ENCODE measurements at places on chromosomes 2 and 18.

DNA sequence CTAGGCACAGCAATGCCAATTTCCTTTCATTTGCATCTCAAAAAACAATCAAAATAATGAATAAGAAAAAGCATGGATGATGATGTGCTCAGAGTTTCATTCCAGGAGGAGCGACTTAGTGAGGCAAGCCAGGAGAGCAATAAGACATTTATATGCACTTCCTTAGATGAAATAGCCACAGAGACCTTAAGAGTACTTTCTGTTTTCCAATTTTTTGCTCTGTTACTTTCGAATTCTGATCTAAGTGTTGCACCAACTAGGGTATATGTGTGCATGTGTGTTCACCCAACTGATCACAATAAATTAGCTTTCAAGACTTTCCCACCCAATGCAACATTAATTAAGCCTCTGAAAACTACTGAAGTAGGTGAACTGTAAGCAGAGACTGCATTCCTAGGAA, 709 bp downstream of the RAB27B start:
- no peak for DNase-seq

DNA sequence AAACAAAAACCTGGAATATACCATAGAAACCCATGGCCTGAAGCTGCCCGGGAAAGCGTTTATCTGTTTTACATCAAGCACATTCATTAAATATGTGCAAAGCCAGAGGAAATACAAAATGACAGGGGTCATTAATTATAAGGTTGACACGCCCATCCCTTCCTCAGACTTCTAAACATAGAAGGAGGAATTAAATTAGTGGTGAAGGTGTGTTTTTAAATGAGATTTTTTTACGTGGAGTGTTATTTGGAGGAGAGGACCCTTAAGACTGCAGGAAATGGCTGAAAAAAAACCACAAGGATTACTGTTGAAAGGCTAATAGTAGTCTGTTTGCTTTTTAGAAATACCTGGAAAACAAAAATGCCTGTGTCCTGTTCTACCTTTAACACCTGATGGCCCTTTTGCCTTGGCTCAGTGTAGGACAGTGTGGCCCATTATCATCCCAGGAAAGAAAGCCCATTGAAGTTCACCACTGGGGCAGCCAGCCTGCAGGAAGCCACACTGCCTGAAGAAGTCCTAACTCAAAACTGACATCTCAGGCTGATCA, 123.2 kb downstream of the EPHA4 start:
- no peak for DNase-seq

DNA sequence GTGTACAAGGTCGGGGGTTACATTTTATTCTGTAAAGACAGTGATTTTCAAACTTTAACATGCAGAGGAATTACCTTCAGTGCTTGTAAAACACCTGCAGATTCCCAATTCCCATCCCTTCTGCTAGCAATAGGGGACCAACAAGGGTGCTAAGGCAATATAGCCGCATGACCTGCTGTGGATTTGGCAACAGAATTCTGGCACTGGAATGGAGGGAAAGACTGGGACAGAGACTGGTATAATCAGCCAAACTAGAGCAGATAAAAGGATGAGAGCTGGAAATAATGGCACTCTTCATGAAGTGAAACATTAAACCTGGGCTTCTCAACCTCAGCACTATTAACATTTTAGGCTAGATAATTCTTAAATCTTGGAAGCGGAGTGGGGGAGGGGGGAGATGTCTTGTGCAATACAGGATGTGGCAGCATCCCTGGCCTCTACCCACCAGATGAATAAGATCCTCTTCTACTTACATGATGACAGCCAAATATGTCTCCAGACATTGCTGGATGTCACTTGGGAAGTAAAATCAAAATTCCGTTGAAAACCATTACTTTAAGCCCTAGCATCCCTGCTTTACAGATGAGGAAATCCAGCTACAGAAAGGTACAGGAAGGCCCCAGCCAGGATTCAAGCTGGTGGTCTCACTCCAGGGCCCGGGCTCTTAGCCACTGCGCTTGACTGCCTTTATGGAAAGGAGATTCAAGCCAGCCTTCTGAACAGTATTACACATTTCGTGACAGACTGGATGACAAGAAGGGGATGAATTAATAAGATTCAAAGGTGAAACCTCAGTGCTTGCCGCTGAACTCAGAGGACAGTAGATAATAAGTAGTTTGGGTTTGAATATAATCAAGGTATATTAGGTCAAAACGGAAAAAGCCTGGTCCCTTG, 1.7 kb downstream of the EVA1A start:
- no peak for DNase-seq

DNA sequence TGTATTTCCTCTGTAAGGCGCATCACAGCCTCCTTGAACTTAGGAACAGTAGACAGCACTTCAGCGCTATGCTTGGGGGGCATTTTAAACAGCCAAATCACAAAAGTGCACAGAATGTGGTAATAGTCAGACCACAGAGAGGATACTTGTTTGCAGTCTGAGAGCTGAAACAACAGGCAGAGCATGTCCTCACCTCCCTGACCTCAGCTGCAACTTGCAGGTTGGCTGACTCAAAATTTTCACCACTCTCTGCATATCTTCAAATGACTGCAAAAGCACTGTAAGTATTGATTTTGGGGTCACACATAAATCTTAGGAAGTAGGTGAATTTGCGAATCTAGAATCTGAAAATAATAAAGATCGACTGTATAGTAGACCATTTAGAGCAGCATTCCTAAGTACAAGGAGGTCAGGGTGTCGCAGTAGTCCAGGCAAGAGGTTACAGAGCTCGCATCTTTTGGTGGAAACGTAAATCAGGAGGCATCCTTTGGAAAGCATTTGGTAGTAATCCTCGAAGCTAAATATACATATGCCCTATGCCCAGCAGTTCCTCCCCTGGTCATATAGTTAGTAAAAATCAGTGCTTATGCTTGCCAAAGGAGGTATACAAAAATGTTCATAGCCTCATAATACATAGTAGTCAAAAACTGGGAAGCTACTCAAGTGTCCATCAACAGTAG, 108.2 kb upstream of the MYCN start:
- DNase-seq = no peak

DNA sequence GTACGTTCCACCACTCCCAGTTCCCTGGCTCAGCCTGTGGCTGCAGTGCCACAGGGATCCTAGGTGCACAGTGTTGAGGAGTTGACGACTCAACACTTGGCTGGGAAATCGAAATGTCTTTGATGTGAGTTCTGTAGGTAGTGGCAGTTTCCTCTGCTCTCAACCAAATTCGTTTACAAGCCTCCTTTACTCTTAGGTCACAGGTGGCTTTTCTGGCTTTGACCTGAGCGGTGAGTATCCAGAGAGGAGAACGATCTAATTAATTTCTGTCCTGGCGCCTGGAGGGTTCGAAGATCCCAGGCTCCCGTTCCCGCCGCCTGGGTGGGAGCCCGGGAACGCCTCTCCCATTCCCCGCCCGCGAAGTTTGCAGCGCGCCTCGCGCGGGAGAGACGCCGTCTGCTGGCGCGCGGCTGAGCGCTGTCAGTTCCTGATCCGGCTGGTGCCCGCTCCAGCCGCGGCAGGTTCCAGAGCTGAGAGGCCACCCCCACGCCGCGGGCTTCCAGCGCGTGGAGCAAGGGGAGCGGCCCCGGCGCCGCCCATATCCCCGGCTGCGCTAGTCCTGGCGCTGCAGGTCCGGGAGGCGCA, at the start of gene LAMA3:
TSS of gene LAMA3 (plus strand) at position 423 of the 585 bp plus-strand sequence. CDS start 231 bp downstream, outside the sequence.
- no peak for DNase-seq

GRCh38 chr18:33923980-33924379, 300.7 kb downstream of the NOL4 start:
- no peak for DNase-seq

DNA sequence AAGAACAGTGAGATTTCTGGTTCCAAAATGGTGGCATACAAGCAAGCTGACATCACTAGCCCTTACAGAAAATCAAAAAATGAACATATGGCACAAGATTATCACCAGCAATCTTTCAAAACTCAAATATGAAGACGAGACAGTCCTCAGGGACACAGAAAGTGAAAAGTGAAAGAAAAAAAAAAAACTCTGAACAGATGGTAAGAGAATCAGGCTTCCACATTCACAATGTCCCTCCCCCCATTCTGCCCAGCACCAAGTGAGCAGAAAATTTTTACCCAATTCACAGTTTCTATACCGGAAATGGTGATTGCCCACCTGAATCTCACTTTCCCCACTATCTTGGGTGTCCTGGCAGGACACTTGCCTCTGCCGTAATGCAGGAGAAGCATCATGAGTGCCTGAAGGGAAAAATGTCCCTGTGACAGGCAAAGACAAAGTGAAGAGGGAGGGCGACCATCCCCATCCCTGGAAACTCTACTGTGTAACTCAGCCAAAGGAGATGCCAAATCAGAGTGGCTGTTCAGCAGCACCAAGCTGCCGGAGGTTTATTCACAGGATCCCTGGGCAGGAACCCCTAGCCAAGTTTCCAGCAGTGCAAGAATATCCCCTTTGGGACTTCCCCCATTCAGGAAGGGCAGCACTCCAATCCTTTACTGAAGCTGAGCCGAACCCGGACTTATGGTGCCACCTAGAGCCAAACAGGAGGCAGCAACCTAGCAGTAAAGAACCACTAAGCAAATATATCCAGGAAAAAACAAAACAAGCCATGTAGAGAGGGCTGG, 312.2 kb downstream of the LRATD1 start:
- no peak for DNase-seq

GRCh38 chr18:55323051-55323994, 264.7 kb downstream of the TCF4 start:
- DNase-seq = no peak

DNA sequence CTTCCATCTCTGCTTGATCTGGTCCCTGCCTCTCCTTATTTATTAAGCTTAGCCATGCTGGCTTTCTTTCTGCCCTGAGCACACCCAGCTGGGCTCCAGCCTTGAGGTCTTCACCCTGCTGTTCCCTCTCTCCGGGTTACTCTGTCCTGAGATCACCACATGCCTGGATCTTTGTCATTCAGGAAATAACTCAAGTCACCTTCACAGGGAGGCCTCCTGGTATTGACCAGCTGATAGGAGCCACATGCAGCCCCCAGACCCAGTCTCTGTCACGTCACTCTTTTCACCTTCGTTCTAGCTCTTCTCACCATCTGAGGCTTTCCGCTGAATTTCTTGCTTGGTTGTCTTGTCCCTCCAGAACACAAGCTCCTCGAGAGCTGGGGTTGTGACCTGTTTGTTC, 114.4 kb downstream of the TSN start:
- no peak for DNase-seq

- no peak for DNase-seq
Observed at GRCh38 chr2:43068631-43069517, 157.5 kb downstream of the ZFP36L2 start.

DNA sequence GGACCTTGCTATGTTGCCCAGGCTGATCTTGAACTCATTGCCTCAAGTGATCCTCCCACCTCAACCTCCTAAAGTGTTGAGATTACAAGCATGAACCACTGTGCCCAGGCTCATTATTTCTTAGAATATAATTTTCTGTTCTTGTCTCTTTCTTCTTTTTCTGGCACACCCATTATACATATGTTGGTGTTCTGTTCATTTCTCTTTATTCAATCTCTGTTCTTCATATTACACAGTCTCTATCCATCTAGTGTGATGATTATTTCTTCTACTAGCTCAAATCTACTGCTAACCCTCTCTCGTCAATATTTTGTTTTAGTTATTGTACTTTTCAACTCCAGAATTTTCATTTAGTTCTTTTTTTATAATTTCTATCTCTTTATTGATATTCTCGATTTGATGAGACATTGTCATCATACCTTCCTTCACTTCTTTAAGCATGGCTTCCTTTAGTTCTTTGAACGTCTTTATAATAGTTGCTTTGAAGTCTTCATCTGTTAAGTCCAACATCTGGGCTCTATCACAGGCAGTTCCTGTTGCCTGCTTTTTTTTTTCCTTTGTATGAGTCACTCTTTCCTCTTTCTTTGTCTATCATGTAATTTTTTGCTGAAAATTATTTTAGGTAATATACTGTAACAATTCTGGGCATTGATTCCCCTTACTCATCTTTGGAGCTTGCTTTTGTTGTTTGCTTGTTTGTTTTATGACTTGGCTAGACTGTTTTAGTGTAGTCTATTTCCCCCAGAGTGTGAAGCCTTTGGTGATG, 196.4 kb upstream of the NABP1 start:
- no peak for DNase-seq

GRCh38 chr2:217725409-217725808, 277.4 kb downstream of the TNS1 start:
- DNase-seq = no peak

- no peak for DNase-seq
Observed at GRCh38 chr2:66853585-66853984, 418.7 kb downstream of the MEIS1 start.

GRCh38 chr2:97849881-97850528, 136.6 kb downstream of the ZAP70 start:
- no peak for DNase-seq

- peak; percentile 41 for DNase-seq
Observed at GRCh38 chr2:120206022-120206581, 17.1 kb downstream of the TMEM185B start.

- DNase-seq = no peak
Observed at GRCh38 chr2:203623096-203623495, 83.3 kb upstream of the CD28 start.

GRCh38 chr2:228245601-228246000, 64.1 kb upstream of the SPHKAP start:
- DNase-seq = no peak

GRCh38 chr18:63224630-63225029, 94.9 kb downstream of the BCL2 start:
- DNase-seq = no peak

GRCh38 chr2:241052677-241053360, 49.3 kb downstream of the MTERF4 start:
- DNase-seq = no peak

DNA sequence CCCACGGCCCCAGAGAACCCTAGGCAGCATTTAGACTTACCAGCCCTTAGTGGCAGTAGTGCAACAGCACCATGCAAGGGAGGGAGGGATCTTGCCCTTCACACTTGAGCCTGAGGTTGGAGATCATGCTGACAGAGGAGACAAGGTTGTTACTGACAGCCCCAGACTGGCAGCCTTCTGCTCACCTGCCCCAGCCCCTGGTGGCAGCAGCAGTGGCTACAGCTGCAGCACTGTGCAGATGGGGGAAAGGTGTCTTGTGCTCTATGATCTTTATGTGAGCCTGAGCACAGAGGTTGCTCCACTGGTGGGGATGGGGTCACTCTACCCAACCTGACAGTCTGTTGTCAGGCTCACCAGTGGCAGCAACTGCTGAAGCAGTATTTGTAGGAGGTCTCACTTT, 501.2 kb upstream of the LRRTM4 start:
- DNase-seq = no peak

GRCh38 chr18:63879709-63880108, 7.8 kb upstream of the SERPINB2 start:
- DNase-seq = no peak

- DNase-seq = no peak
Observed at GRCh38 chr18:45997700-45998151, 30.6 kb upstream of the EPG5 start.

GRCh38 chr18:23921716-23922285, 92.8 kb upstream of the TTC39C start:
- DNase-seq = no peak

- no peak for DNase-seq
Observed at GRCh38 chr18:24460388-24460787, at the start of gene HRH4. TSS of gene HRH4 (plus strand) at chr18:24460637. CDS start at chr18:24460729, 92 bp downstream.

DNA sequence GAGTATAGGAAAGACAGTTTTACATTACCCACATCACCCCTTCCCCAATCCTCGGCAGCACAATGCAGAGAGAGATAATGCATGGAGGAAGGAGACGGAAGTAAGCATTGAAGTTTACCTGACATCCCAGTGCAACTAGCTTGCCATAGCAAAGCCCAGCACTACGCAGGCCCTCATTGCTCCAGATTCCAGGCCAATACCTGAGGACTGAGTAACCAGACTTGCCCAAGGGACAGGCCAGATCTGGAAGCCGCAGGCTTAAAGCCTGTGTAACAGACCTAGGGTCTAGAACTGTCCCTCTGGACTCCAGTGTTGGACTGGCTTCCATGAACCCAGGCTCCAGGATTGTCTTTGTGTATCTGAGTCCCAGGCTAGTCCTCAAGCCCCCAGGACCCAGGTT, 17.6 kb downstream of the SERPINB4 start:
- DNase-seq = no peak

All from stimulated activated CD4-positive, alpha-beta T cell treated with anti-CD3 and anti-CD28 coated beads, Interleukin-1b, Interleukin-23, amount 100 ng/mL, for 4 hours (primary cell).